ENCODE measurements at places on chromosomes 11 and 22.

GRCh38 chr11:65286686-65287085 is 24.9 kb downstream of the POLA2 start:
- no peak for DNase-seq

GRCh38 chr11:122327528-122327927 is 211.5 kb upstream of the BLID start:
- no peak for DNase-seq

- no peak for DNase-seq
Observed at GRCh38 chr11:62719302-62719978, 7.8 kb downstream of the HNRNPUL2 start.

DNA sequence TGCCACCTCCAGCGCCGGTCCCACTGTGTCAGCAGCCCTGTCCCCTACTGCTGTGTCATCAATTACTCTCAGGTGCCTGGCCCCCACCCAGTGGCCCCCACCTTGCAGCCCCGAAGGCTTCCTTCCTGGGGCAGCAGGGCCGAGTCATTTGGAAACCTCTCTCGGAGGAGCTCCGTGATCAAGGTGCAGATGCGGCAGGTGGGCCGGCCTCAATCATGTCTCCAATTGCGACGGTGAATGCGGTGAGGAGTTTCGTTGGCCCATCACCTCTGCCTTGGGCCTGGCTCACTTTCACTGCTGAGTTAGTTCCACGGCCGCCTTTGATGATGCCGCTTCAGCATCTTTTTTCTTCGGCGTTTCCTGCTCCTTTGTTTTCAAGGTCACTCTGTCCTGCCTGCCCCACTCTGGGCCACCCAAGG is 11.3 kb upstream of the CXCR5 start:
- peak; percentile 57 for DNase-seq

GRCh38 chr11:8207080-8208000 is 38.5 kb upstream of the RIC3 start:
- no peak for DNase-seq

GRCh38 chr11:27391331-27392015 is 28.5 kb upstream of the CCDC34 start:
- no peak for DNase-seq

GRCh38 chr22:45226503-45227186 is 14.0 kb downstream of the KIAA0930 start:
- DNase-seq, result peak; percentile 60

DNA sequence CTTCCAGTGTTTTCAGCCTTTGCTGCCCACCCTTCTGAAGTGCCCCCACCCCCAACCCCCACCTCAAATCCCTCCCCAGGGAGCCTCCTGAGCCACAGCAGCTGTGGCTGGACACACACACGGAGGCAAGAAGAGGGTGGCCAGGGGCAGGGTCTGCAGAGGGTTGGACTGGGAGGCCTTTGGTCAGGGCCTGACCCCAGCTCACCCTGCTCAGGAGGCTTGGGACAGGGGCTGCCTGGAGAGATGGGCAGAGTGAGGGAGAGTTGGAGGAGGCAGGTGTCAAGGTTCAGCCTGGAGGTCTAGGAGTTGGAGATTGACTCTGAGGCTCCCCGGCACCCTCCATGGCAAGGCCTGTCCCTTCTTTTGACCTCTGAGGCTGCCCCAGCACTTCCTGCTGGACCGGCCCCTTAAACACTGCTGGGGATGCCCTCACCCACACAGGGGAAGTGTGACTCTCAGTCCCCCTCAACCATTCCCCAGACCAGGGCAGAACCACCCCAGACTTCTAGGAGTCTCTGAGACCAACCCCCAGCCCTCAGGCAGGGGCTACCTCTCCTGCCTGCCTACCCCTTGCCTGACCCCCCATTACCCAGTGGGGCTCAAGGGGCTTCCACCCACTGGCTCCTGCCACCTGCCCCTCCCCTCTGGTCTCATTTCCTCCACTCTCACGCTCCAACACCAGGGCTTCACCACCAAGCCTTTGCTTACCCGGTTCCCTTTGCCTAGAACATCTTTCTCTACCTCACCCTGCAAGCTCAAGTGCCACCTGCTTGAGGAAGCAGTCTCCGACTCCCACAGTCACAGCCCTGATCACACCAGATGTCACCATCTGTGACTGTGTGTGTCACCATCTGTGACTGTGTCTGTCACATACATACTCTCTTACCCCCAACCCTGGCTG is 8.6 kb downstream of the ARAP1 start:
- DNase-seq, result no peak

- DNase-seq, result no peak
Observed at GRCh38 chr11:73965764-73966121, 14.9 kb downstream of the DNAJB13 start.
